ENCODE measurements at places on chromosomes 2 and 18. TPM values are rescaled to one million over a fixed set of nuclear protein-coding genes. Genes with fewer than 3 reads are reported as not detected.

BOLL gene
- total RNA-seq = not detected

C1QL2 gene
- total RNA-seq = 0.28 TPM

ALPP gene
- total RNA-seq = 0.15 TPM

ZCCHC2 gene
- 7.8 TPM for total RNA-seq

GREB1 gene
- total RNA-seq = 16.9 TPM

COLEC11 gene
- 0.07 TPM for total RNA-seq

PLCL1 gene
- total RNA-seq = 0.22 TPM

HOXD13 gene
- total RNA-seq = 0.07 TPM

NEU2 gene
- not detected for total RNA-seq

FBXO48 gene
- total RNA-seq = 0.52 TPM

LAMA3 gene
- 0.21 TPM for total RNA-seq

ZSWIM2 gene
- not detected for total RNA-seq

FBXO15 gene
- total RNA-seq = 0.55 TPM

LYG2 gene
- not detected for total RNA-seq

Measured in H7 (cell line).